LHCN-M2 (cell line): ENCODE measurements at places on chromosomes 3 and 15. TPM values are rescaled to one million over a fixed set of nuclear protein-coding genes. Genes with fewer than 3 reads are reported as not detected.

Gene HYAL2
- total RNA-seq, result 106 and 145 TPM in 2 replicates

Gene OXTR
- total RNA-seq, result 17.7 and 18.2 TPM in 2 replicates

Gene TMC3
- not detected in 2 replicates for total RNA-seq

Gene MAP1A
- total RNA-seq, result 52.7 and 61.2 TPM in 2 replicates

Gene PYGO1
- total RNA-seq, result 10.5 and 11.7 TPM in 2 replicates

Gene LSAMP
- total RNA-seq, result under 0.01 TPM in 1 of 2 replicates, not detected in the other

Gene ZNF662
- total RNA-seq, result 1.3 and 1.4 TPM in 2 replicates

Gene EEFSEC
- 6.7 and 7.9 TPM in 2 replicates for total RNA-seq

Gene ARRDC4
- total RNA-seq, result 2.5 and 3.1 TPM in 2 replicates

Gene FANCD2OS
- not detected in 2 replicates for total RNA-seq

Gene SCG5
- total RNA-seq, result 1.2 and 2.8 TPM in 2 replicates

Gene CYP1A2
- total RNA-seq, result not detected in 2 replicates

Gene CPLX3
- total RNA-seq, result not detected in 2 replicates

Gene SOX14
- not detected in 2 replicates for total RNA-seq

DNA sequence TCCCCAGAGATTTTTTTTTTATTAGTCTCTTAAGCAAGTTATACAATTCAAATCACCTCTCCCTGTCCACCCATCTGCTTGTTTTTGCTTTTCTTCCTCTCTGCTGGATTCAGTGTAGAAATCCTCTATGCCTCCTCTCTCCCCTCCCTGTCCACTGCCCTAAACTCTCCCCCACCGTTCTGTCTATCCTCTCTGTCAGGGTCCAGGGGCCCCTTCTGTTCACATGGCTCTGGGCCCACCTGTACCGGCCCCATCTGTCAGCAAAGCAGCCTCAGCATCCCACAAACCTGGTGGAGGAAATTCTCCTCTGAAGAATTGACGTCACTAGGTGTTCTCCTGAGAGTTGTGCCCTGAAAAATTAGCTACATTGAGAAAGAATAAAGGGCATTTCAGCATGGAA lies 137.6 kb upstream of the CMC1 start:
- no peak for DNase-seq

DNA sequence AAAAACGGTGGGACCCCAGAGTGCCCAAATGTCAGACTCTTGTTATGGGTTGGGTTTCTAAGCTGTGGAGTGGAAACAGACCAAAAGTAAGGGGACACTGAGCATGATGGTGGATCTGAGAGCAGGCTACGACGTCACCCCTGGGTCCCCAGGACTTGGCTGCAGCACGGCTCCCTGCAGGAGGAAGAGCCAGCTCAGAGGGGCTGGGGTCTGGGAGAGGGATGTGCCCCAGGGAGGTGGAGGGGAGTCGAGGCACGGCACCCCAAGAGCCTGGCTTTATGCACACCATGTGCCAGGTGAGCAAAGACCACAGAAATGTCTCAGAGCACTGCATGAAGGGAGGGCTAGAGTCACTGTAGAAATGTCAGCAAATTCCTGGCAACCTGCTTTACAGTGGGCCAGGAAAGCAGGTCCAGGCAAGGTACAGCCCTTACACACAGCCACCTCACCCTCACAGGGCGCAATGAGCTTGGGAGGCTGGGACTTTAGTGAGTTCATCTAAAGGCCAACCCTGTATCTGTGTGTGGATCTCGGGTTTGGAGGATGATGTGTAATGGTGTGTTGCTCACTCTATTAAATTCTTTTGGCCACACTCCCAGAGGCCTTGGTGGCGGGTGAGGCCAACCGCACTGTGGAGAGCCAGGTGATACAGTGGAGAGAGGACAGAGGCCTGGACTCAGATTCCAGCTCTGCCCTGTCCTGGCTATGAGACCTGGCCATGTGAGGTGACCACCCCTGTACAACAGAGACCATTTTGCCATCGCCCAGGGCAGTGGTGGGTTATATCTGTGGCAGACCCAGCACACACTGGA lies 14.1 kb downstream of the CTSH start:
- DNase-seq, result peak; percentile 86

DNA sequence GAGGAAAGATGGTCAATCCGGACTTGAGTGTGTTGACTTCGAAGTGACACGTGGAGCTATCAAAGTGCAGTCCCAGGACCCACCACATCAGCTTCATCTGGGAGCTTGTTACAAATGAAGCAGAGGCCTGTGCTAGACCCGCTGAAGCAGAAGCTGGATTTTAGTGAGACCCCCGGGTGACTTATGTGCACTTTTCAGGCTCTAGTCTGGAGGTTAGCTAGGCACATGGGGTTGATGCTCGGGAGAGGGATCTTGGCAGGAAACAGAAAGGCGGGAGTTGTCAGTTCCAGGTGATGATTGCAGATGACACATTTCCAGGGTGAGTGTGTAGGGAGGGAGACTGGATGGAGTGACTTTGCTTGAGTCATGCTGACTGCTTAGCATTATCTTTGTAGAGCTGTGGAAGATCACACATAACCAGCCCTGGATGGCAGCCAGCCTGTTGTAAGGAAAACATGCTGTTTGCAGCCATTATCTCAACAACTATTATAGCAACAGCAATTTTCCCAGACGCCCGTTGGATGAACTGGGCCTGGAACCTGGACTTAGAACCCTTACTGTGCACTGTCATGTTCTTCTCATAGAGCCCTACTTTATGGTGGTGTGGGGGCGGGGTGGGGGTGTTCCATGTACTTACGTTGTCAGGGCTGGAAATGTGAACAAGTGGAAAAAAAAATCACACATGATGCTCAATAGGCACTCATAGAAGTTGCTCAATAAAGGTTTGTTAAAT lies 122.4 kb downstream of the THSD4 start:
- DNase-seq, result peak; percentile 93

- DNase-seq, result no peak
These were observed 211.4 kb upstream of the DPH6 start for GRCh38 chr15:35757361-35757760.

DNA sequence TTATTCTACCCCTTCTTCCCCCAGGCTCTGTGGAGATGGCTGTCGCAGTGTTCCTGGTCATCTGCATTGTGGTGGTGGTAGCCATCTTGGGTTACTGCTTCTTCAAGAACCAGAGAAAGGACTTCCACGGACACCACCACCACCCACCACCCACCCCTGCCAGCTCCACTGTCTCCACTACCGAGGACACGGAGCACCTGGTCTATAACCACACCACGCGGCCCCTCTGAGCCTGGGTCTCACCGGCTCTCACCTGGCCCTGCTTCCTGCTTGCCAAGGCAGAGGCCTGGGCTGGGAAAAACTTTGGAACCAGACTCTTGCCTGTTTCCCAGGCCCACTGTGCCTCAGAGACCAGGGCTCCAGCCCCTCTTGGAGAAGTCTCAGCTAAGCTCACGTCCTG lies 12.9 kb downstream of the SPINT1 start:
- DNase-seq, result no peak

DNA sequence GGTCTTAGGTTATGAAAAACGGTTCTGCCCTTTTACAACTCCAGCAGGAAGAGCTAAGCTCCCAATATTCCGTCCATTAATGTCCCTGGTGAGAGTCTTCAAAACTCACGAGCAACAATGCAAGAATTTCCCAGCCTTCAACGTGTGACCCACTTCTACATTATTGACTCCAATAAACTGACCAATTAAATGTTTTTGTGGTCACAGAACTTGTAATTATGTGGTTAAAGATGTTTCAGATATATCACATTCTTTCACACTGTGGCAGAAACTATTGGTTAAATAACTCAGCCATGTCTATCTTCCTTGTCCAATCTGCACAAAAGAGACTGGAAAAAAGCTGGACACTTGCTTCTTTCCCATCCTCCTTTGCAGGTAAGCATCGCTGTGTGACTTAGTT lies 286.6 kb upstream of the ADAMTS9 start:
- DNase-seq, result peak; percentile 28

DNA sequence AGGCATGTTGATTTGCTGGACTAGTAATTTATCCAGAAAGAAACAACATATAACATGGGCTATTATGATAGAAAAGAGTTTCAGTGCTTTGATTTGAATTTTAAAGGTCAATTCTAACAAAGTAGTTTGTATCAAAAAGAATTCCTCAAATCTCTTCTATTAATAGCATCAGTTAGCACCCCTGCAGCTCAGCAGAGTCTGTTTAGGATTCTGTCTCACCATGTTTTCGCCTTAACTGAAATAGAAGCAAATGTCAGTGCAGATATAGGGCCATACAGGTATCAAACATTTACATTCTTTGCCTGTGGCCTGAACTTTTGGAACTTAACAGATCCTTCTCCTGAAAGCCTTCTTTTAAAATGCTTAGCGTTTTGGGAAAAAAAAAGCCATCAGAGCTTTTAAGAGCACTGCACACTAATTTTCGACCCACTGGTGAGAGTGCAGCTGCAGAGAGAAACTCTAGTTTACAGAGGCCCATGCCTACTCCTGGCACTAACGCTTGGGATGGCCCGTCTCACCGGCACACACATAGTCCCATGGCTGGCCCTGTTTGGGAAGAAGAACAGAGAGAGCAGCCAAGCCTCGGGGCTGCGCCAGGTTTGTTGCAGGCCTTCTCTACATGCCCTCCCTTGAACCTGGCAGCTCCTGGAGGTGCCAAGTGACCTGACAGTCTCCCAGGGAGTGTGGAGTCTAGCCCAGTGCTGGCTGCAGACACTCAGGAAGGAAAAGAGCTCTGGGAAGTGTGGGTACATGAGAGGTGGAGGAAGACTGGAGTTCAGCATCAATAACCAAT lies 9.9 kb upstream of the PAQR9 start:
- no peak for DNase-seq

DNA sequence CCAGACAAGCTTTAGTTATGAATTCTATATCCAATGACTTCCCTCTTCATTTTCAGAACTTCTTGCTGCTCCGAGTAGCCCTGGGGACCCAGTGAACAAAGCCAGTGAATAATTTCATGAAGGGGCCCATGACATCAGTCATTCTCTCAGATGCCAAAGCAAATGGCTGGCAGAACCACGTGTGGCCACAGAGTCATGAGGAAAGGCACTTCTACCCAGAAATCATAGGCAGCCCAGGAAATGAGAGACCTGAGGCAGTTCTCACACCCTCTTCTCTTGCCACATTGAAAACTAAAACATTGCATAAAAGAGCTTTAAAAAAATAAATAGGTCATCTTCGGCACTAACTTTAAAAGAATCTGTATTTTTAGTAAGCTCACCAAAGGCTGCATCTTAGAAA lies 4.3 kb upstream of the UACA start:
- DNase-seq, result no peak

GRCh38 chr15:74263466-74263865 lies 27.3 kb downstream of the CCDC33 start:
- no peak for DNase-seq

DNA sequence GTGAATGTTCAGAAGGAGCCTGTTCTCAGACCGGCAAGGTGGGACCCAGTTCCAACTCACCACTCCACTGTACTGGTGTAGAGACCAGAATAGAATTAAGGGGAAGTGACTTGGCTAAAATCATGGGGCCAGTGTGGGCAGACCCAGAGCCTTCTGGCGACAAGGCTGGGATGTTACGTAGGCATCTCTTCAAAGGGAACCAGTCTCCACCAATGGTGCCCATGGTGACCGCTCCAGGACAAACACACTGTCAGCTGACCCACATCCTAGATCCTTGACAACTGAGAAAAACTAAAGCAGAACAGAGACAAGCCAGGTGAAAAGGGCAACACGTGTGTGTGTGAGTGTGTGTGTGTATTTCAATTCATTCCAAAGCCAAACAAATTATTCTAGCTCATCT lies 321.7 kb upstream of the FRG2C start:
- DNase-seq, result no peak

GRCh38 chr3:77071364-77071763 lies 31.5 kb downstream of the ROBO2 start:
- no peak for DNase-seq

GRCh38 chr15:74172701-74173379 lies 670 bp upstream of the ISLR start:
- no peak for DNase-seq

GRCh38 chr3:157958457-157958856 lies 147.8 kb downstream of the SHOX2 start:
- no peak for DNase-seq

DNA sequence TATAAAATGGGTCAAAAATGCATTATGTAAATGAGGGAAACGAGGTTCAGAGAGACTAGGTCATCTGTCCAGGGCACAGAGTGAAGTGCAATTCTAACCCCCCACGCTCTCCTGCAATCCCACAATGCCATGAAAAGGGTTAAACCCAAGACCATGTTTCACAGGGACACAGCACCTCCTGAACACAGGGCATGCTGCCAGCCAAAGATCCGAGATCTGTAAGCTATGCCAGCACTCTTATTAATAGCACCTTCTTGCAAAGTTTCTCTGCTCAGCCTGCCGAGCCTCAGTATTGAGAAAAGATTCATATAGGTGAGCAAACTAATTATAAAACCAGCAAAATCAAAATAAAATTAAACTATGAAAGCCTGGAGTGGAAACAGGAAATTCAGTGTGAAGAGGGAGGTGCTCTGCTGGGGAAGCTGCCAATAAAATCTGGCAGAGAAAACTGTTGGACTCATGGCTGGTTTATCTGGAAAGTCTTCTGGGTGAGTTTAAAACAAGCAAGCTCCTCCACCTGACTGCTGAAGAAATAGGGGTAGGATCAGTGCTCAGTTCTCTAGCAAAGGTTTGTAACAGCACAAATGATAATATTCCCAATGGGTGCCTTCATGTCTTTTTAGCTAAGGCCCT lies 50.3 kb downstream of the LRIG1 start:
- no peak for DNase-seq

- DNase-seq, result peak; percentile 69
These were observed 8.8 kb upstream of the CPOX start for GRCh38 chr3:98602078-98602678.

- DNase-seq, result no peak
These were observed 19.4 kb downstream of the RPLP1 start for GRCh38 chr15:69472046-69472445.
